CD4-positive, CD25-positive, alpha-beta regulatory T cell (primary cell): ENCODE measurements at places on chromosomes 5 and 9. TPM values are rescaled to one million over a fixed set of nuclear protein-coding genes. Genes with fewer than 3 reads are reported as not detected.

GPR107 gene
- 29.9 TPM for total RNA-seq

DNA sequence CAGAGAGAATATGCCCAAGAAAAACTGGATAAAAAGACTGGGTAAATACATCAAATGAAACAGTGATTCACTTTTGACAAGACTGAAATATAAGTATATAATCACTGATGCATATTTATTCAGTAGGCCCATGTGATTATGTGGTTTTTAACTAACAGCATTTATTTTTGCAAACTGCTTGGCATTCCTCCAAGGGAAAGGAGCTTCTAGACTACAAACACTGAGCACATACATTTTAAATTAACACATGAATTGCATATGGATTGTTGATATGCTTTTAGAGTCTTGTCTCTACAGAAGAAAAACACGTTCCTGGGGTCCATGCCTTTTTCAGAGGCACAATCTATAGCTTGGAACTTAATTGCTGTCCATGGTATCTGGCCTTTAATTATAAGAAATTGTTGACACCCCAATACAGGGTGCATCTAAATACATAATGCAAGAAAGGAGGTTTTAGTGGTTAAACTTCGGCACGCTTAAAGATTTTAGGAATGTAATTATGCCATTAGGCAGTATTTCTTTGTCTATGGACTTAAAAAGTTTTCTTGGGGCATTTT is 6.9 kb upstream of the MEIKIN start:
- H3K4me1 ChIP-seq: no peaks in the 10 kb centered on the region
- peaks cover 1% of the 10 kb centered on the region for H3K27me3 ChIP-seq
- no peak for DNase-seq
- H3K36me3 ChIP-seq: peaks cover 2% of the 10 kb centered on the region
- H3K27ac ChIP-seq: no peak overlapping the region

DNA sequence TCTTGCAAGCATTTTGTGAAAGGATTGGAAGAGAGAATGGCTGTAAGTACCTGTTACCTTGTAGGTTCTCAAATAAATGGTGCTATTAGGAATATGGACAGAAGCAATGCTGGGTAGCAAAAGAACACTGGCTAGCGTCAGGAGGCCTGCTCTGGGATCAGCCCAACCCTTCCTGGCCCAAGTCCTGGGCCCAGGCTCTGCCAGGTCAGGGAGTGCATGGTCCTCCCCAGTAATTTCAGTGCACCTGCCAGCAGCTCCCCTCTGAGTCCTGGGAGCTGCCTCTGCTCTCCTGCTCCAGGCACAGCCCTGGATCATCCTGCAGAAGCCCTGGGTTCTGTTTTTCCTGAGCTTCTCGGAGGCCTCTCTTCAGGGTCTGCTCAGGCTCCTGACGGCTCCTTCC is 89.5 kb upstream of the ARAP3 start:
- H3K27ac ChIP-seq: no peak overlapping the region
- H3K4me1 ChIP-seq: no peaks in the 10 kb centered on the region
- DNase-seq: no peak
- H3K4me3 ChIP-seq: no peak overlapping the region
- H3K36me3 ChIP-seq: no peaks in the 10 kb centered on the region

VLDLR gene
- not detected for total RNA-seq

GRCh38 chr9:82890401-82890800 is 172.5 kb downstream of the RASEF start:
- H3K4me3 ChIP-seq: no peak overlapping the region
- no peak for DNase-seq
- no peak overlapping the region for H3K27ac ChIP-seq

DNA sequence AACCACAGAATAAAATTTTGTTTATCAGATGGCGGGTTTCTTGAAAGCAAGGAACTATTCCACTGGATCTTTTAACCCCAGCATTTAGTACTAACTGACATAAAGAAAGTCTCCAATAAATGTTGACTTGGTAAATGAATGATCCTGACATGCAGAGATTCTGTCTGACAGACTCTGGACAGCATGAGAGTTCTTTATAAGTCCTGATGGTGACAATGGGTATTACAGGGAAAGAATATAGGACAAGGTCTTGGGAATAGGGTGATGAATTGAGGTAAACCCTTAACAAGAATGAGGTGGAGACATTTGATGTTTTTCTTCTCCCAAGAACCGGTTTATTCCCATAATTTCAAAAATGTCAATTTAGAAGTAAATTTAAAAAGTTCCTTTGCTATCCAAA is 453.9 kb downstream of the TUSC1 start:
- no peaks in the 10 kb centered on the region for H3K36me3 ChIP-seq
- no peaks in the 10 kb centered on the region for H3K4me1 ChIP-seq
- no peak overlapping the region for H3K27ac ChIP-seq
- no peaks in the 10 kb centered on the region for H3K27me3 ChIP-seq
- no peak overlapping the region for H3K4me3 ChIP-seq

DNA sequence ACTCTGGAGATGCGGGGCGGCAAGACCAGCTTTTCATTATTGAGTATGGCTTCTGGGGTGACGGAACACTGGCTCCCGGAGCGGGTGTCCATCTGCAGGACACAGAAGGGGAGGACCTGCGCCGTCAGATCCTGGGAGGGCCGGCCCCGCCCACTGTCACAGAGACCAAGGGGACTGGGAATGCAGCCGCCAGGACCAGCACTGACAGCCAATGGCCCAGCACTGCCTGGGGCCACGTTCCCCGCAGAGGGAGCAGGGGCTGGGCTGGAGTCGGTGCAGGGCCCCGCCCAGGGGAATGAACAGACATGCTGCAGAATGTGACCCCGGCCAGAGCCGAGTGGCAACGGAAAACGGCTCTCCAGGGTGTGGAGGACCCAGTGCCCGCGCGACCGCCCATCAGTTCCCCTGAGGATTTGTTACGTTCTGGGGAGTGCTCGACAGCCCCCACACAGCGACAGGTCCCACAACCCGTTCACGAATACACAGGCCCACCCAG is at the start of gene ZDHHC11:
Gene ZDHHC11, minus strand, starts transcription at position 476 of the 496 bp plus-strand sequence. Its CDS starts 384 bp downstream, at position 92.
- no peak for DNase-seq
- no peaks in the 10 kb centered on the region for H3K27me3 ChIP-seq
- no peak within 1 kb of the TSS for H3K27ac ChIP-seq
- no peaks in the 10 kb centered on the region for H3K36me3 ChIP-seq
- H3K4me3 ChIP-seq: no peak within 1 kb of the TSS

- no peaks in the 10 kb centered on the region for H3K4me1 ChIP-seq
- no peak overlapping the region for H3K27ac ChIP-seq
- no peaks in the 10 kb centered on the region for H3K36me3 ChIP-seq
- DNase-seq: no peak
Observed at GRCh38 chr5:87243161-87243844, 24.4 kb upstream of the RASA1 start.

GRCh38 chr5:144460600-144460999 is 289.9 kb downstream of the KCTD16 start:
- no peak overlapping the region for H3K27ac ChIP-seq
- H3K36me3 ChIP-seq: no peaks in the 10 kb centered on the region
- no peaks in the 10 kb centered on the region for H3K4me1 ChIP-seq
- H3K27me3 ChIP-seq: no peaks in the 10 kb centered on the region

PDE6A gene
- not detected for total RNA-seq

- no peaks in the 10 kb centered on the region for H3K27me3 ChIP-seq
- no peaks in the 10 kb centered on the region for H3K4me1 ChIP-seq
- no peaks in the 10 kb centered on the region for H3K36me3 ChIP-seq
- H3K4me3 ChIP-seq: no peak overlapping the region
- no peak overlapping the region for H3K27ac ChIP-seq
- no peak for DNase-seq
Observed at GRCh38 chr9:103707181-103707580, 386.9 kb upstream of the SMC2 start.

GRCh38 chr5:72598401-72599064 is 91.3 kb upstream of the ZNF366 start:
- no peak overlapping the region for H3K4me3 ChIP-seq
- H3K27ac ChIP-seq: no peak overlapping the region
- H3K4me1 ChIP-seq: no peaks in the 10 kb centered on the region
- no peaks in the 10 kb centered on the region for H3K27me3 ChIP-seq
- H3K36me3 ChIP-seq: no peaks in the 10 kb centered on the region

BTNL8 gene
- total RNA-seq: not detected

QRFP gene
- total RNA-seq: not detected

ACOT12 gene
- total RNA-seq: not detected

DNA sequence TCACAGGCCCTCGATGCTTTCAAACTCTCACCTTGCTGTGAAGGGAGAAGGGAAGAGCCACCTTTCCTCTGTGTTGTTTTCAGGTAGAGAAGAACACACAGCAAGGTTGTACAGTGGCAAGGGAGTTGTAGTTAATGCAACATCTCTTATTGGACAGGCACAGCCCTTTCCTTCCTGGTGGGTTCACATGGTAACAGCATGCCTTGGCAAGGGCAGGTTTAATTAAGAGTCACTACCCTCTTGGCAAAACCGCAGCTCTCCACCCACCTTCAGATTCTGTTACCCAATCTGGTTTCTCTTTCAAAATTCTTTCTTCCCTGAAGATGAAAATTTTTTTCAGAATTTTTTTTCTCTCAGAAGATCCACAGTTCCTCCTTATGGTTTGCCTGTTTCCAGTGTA is 253.1 kb downstream of the TLR4 start:
- H3K4me3 ChIP-seq: no peak overlapping the region
- H3K4me1 ChIP-seq: no peaks in the 10 kb centered on the region
- no peak overlapping the region for H3K27ac ChIP-seq
- no peaks in the 10 kb centered on the region for H3K27me3 ChIP-seq
- no peak for DNase-seq

HTR4 gene
- not detected for total RNA-seq

KIF4B gene
- total RNA-seq: not detected

PCDHGB1 gene
- not detected for total RNA-seq

DNA sequence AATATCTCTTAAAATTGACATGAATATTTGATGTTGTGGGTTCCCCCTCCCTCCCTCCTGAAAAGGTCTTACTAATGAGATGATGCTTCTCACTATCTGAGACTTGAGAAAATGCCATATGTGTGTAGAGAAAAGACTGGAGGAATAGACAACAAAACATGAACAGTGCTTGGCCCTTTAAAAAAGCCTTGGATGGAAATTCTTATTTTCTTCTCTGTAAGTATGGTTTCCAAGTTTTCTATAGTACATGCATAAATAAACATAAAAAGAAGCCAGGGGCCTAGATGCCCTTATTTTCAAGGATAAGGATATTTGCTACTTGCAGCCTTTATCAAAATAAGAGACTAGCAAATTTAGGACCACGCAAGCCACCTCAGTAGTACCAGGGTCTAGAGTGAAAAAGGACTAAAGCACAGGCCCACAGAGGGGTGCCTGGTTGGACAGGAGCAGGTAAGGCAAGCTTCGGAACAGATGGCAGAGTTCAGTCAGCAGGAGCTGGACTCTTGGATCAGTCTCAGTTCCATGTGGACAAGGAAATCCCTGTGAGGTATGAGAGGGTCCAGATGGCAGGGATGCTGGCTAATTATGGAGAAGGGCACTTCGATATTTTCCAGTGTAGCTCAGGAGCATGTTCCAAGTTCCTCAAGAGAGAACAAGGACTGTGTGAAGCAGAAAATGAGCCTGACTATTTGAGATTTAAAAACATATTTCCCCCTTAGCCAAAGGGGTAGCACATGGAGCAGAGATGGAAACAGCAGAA is 4.6 kb upstream of the ANP32B start:
- peaks cover 9% of the 10 kb centered on the region for H3K4me1 ChIP-seq
- H3K36me3 ChIP-seq: no peaks in the 10 kb centered on the region
- H3K27ac ChIP-seq: no peak overlapping the region
- no peak for DNase-seq

SPAG8 gene
- 0.99 TPM for total RNA-seq

- H3K4me1 ChIP-seq: no peaks in the 10 kb centered on the region
- no peaks in the 10 kb centered on the region for H3K27me3 ChIP-seq
- H3K4me3 ChIP-seq: no peak overlapping the region
- no peak for DNase-seq
- H3K27ac ChIP-seq: no peak overlapping the region
Observed at GRCh38 chr5:6003040-6003825, 375.1 kb downstream of the MED10 start.

TMEM215 gene
- not detected for total RNA-seq

DNA sequence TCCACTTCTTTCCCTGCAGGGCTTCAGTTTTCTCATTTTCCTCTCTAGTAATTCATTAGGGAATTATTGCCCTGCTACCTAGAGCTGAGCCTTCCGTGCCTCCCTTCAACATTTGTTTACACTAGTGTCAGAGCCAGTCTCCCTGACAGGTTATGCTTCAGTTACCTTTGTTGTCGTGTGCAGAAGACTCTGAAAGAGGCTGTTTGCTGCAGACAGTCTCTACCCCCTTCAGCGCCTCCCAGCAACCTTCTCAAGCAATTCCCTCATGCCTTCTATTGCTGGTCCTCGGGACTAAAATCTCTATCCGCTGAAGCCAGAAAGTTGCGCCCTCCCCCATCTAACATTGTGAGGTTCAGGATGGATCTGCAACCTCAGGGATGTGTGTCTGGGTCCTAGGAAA is 12.8 kb downstream of the RALGPS1 start:
- no peak overlapping the region for H3K27ac ChIP-seq
- no peaks in the 10 kb centered on the region for H3K36me3 ChIP-seq
- H3K27me3 ChIP-seq: peaks cover 4% of the 10 kb centered on the region
- no peak for DNase-seq

- no peaks in the 10 kb centered on the region for H3K27me3 ChIP-seq
- no peak overlapping the region for H3K27ac ChIP-seq
- no peak overlapping the region for H3K4me3 ChIP-seq
- no peak for DNase-seq
- no peaks in the 10 kb centered on the region for H3K36me3 ChIP-seq
- H3K4me1 ChIP-seq: no peaks in the 10 kb centered on the region
Observed at GRCh38 chr9:117081641-117082317, 333.1 kb downstream of the ASTN2 start.

DNA sequence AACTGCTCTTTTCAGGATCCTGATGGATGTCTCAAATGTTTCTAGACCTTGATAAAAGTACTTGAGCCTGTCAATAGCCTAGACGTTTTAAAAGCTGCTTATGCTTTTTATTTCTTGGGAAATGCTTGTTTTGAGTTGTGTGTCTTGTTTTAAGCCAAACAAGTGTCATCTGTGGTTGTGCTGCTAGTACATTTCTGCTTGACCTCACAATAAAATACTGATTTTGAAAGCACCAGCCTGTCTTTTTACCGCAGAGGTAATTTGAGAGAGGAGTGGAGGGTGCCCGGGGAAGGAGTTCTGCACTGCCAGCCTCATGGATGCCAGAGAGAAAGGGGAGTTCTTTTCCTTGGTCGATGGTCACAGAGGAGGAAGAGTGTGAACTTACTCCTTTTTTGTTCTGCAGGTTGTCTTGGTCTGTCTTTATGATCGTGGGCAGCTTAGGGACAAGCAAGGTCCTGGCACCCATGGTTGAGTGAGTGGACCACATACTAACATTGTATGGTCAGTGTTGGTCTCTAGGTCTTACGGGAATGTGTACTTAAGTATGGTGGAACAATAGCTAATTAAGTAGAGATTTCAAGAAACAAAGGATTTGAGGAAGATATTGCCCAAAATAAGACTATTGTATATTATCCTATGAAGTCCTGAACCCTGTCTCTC is 61.0 kb downstream of the TRIO start:
- H3K4me3 ChIP-seq: no peak overlapping the region
- no peaks in the 10 kb centered on the region for H3K36me3 ChIP-seq
- peaks cover 2% of the 10 kb centered on the region for H3K27me3 ChIP-seq
- DNase-seq: no peak

DNA sequence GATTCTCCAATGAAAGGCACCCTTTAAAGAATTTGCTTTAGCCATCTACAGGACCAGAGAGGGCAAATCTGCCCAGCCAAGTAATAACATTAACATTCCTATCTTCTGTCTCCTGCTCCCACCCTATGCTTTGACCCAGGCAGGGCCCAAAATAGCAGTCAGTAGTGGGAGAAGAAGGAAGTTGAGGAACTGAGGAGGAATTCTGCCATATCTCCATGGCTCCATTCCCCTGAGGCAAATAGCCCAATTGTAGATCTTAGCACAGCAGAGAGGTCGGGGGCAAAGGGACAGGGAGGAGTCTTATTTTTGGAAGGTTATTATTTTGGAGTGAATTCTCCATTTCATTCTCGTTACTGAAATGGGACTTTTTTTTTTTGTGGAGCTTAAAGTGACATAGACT is 111.1 kb upstream of the IFNK start:
- DNase-seq: no peak
- H3K4me1 ChIP-seq: no peaks in the 10 kb centered on the region
- H3K36me3 ChIP-seq: no peaks in the 10 kb centered on the region
- no peaks in the 10 kb centered on the region for H3K27me3 ChIP-seq
